ENCODE measurements at places on chromosomes 7 and 10.

GRCh38 chr7:400901-401485 lies 111.0 kb downstream of the FOXL3 start:
- no peak for DNase-seq

DNA sequence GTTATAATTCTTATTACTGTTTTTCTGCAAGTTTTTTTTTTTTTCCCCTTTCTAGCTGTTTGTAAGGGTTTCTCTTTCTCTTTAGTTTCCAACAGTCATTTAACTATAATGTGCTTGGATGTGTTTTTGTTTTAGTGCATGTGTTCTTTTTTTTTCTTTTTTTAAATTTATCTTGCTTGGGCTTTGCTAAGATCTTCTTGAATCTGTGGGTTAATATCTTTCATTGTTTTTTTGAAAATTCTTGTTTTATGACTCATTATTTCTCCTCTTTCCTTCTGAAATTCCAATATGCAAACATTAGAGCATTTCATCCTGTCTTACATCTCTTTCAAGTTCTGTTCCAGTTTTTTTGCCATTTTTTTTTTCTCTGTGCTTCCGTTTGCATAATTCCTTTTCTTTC lies 5.7 kb upstream of the HK1 start:
- DNase-seq: no peak

GRCh38 chr10:88062798-88063472 lies 199.5 kb downstream of the PTEN start:
- DNase-seq: no peak

DNA sequence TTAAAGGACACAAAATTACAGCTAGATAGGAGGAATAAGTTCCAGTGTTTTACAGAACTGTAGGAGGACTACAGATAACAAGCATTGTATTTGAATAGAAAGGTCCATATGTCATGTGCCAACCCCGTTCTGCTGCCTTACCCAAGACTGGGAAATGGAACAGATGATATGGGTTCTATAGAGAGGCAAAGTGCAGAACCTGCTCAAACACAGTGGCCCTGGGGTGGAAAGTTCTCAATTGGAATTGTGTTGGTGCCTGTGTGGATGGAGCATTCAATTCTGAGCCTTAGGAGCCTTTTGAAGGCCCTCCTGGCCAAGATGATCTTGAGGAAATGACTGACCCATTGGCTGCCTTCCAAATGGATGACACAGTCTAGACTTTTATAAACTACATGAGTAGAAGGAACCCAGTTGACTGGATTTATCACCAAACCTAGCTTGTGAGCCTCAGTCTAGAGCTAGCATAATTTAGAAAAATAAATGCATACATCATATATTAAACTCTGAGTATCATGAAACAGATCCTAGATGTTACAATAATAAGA lies 4.1 kb upstream of the PRSS1 start:
- no peak for DNase-seq

GRCh38 chr7:77685233-77685632 lies 11.0 kb upstream of the RSBN1L start:
- no peak for DNase-seq

- DNase-seq: no peak
Measured at GRCh38 chr10:116831790-116832189, 17.5 kb upstream of the ENO4 start.

DNA sequence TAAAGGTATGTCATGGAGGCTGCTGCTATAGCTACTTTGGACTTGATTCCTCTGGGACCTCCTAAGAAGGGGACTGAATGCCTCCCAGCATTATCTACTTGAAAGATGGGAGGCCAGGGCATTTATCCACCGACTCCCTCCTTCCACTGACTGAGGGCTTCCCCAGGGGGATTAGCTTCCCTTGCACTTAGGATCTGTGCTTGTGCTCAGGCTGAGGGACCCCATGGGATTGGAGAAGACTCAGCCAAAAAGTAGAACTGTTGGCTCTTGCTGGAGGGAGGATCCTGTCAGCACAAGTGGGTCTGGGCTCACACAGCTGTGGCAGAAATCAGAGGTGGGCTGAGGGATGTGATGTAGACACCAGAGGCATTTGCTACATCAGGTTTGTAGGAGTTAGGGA lies 81.5 kb upstream of the SYPL1 start:
- no peak for DNase-seq

DNA sequence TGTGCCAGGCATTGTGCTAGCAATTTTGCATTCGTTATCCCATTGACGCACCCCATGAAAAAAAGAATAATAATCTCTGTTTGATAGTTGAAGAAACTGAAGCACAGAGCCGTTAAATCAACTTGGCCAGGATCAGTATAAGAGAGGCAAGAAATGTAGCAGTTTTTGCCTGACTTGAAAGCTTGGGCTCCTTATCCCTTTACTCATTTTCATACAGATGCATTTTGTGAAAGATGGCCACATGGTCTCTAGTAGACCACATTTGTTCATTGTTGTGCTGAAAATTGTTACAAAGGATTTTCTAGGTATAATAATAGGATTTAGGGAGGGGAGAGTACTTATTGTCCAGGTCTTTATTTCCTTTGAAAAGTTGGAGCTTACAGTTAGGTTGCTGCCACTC lies 14.7 kb downstream of the AUTS2 start:
- DNase-seq: no peak

DNA sequence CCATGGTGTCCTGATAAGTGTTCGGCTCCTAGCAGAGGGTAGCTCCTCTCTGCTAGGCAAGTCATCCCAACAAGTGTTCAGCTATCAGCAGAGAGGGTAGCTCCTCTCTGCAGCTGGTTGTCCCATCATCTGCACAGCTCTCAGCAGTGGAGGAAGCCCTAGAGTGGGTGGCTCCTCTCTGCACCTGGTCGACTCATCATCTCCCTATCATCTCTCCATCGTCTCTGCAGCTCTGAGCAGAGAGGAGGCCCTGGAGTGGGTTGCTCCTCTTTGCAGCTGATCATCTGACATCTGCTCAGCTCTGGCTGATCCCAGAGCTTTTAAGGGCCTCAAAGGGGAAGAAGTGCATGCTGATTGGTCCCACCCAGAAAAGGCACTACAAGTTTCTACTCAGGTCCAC lies 199.9 kb upstream of the KMT2E start:
- no peak for DNase-seq

GRCh38 chr7:45701701-45702510 lies 127.7 kb downstream of the ADCY1 start:
- DNase-seq: no peak

All from BJ (cell line).